Stimulated activated CD4-positive, alpha-beta T cell treated with anti-CD3 and anti-CD28 coated beads, Interleukin-1b, Interleukin-23, amount 100 ng/mL, for 24 hours (primary cell): ENCODE measurements at places on chromosomes 4 and X.

GRCh38 chrX:129679901-129680300, 25.1 kb upstream of the APLN start:
- no peak for DNase-seq

GRCh38 chr4:139333046-139333445, 30.8 kb upstream of the NDUFC1 start:
- DNase-seq: no peak

GRCh38 chr4:168794092-168794707, 215.9 kb downstream of the CBR4 start:
- no peak for DNase-seq

- no peak for DNase-seq
Observed at GRCh38 chr4:182567119-182567518, 323.9 kb downstream of the TENM3 start.
